ENCODE measurements at places on chromosomes 7 and 10.

- DNase-seq = no peak
Measured at GRCh38 chr7:143283381-143283780, 1.4 kb upstream of the TMEM139 start.

DNA sequence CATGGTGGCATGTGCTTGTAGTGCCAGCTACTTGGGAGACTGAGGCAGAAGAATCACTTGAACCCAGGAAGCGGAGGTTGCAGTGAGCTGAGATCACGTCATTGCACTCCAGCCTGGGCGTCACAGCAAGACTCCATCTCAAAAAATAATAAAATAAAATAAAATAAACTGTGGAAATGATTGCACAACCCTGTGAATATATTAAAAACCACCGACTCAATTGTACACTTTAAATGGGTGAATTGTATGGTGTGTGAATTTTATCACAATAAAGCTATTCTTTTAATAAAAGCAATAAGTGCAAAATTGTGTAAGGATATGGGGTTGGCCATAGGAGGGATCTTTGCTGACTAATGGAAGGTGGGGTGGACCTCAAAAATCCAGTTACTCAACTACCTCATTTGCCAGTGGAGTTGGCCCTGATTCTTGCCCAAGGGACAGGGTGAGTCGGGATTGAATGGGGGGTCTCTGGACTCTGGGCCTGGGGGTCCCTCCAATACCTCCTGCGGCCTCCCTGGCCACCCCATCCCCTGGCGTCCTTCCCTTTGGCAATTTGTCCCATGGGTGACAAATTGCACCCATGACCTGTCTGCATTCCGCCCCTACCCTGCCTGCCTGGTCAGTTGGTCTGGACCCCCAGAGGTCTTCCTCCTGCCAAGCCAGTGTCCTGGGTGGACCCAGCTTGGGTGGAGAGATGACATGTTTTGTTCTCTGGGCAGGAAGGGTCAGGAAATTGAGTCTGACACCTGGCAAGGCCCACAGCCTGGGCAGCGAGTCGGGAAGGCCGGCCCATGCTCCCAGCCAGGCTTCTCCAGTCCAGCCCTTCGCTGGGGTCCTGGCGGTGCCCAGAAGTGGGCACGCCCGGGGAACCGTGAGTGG, 61.7 kb upstream of the ELN start:
- DNase-seq = no peak

GRCh38 chr7:70435634-70436033, 696.3 kb upstream of the GALNT17 start:
- DNase-seq = no peak

- no peak for DNase-seq
Measured at GRCh38 chr10:110793886-110794285, 77.8 kb upstream of the PDCD4 start.

DNA sequence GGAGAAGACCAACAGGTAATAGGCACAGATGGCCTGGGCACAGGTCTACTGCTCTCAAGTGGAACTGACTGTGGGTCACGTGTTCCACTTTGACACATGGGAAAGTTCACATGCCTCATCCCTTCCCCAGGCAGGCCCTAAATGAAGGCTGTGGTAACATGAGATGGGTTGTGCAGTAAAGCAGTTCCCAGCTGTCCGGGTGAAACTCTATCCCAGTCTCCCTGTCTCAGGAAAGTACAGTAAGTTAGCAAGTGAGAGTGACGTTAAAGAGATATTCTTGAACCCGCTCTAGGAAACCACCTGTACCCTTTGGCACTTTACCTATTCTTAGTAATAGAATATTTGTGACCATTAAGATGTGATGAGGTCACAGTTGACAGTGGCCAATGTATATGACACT, 343.7 kb upstream of the AOAH start:
- no peak for DNase-seq

DNA sequence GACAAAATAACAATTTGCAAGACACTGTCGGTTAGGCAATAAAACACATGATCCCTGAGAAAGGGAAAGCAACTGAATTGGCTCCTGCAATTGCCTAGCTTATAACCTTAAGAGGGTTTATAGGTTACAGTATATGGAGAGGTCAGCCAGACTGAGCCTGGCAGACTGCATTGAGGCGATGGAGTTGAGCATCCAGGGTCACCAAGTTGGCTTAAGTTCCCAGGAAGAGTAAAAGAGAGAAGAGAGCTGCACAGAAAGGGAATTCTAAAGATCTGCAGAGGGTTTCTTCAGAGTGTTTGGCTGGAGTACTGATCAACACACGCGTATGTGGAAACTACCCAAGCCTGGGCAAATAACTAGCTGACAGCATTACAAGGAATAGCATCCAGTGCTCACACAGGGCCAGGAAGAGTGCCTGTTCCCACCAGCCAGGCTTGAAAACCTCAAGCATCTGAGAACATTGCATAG, 11.2 kb downstream of the ANKMY2 start:
- DNase-seq = no peak

DNA sequence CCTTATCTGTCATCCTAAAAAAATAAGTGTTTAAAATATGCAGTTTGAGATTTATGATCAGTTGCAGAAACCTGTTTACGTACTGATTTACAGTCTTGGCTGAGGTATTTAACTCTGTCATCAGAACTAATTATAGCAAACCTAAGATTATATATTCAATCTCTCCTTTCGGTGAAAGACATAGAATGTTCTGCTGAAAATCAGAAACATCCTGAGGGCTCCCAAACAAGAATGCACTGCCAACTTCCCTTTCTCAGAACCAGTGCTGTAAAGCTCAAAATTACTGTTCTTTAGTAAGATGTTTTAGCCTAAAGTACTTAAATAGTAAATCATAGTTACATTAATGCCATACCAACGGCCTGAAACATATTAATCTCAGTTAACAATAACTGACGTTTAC, 34.3 kb downstream of the FAM204A start:
- no peak for DNase-seq

DNA sequence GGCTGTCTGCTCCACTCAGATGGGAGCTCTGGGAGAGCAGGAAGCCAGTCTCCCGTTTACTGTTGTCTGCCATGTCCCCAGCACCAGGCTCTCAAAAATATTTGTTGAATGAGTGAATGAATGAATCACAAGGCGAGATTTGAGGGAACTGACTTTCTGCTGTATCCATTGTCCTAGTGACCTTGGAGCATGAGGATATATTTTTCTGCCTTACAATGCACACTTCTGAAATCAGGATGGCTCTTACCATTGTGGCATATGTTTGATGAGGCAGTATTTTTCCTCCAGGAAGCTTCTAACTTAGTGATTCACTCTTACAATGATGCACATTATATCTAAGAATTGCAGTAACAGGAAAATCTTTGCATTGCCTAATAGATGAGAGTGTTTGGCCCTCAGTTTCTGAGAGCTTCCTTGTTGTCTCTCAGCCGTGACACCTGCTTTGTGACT, 136.4 kb downstream of the RPS24 start:
- no peak for DNase-seq

DNA sequence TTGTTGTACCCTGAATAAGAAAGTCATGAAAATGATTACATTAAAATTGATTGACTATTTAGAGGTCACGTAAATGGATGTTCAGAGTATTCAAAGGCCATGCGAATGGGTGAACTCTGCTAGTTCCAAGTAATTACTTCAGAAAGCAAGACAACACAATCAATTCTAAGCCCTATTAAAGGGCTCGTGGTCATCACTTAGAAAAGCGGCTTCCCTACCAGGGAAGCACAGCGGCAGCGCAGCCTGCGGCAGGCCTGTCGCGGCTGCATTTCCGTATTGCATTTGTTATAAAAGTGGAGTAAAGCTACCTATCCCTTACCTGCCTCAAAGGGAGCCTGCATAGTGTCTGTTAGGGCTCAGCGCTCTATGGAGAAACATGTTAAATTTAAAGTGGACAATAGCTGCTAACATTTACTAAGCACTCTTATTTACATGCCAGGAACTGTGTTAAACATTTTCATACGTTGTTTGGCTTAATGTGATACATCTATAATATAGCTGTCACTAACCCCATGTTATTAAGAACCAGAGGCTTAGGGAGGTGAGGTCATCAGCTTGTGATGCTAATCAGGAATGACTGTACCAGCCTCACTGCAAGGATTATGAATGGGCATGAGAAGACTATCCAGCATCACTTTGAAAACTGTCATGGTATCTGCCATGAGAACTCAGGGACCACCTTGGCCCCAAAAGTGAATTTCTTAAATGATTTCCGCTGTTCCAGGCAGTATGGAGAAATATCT, 187.5 kb downstream of the CELF2 start:
- DNase-seq = no peak

DNA sequence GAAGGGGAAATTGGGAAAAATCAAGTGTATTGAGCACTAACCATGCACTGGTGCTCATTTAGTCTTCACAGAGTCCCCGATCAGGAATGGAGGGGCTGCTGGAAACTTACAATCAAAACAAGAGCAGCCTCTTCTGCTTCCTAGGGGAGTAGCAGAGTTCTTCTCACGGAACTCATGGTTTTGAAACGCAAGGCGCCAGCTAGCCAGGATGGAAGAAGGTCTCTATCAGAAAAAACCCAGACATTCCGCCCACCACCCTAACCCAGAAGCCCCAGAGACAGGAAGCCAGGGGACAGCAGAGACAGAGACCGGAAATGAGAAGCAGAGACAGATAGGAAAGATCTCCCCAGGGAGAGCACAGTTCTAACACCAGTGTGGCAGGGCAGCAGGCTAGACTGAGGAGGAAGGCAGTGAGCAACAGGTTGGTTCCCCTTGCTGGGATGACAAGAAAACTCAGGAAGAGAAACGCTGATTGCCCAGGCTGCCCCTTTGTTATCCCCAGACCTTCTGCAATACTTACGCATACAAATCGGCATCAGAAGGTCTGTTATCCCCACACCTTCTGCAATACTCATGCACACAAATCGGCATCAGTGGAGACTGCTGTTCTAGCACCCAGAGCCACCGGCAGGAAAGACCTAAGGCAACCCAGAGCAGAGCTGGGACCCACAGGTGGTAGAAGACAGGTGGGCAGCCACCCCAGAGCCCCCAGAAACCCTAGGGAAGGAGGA, 99.2 kb downstream of the CPXM2 start:
- DNase-seq = no peak

- DNase-seq = no peak
Measured at GRCh38 chr10:71143610-71144009, 68.8 kb upstream of the UNC5B start.

DNA sequence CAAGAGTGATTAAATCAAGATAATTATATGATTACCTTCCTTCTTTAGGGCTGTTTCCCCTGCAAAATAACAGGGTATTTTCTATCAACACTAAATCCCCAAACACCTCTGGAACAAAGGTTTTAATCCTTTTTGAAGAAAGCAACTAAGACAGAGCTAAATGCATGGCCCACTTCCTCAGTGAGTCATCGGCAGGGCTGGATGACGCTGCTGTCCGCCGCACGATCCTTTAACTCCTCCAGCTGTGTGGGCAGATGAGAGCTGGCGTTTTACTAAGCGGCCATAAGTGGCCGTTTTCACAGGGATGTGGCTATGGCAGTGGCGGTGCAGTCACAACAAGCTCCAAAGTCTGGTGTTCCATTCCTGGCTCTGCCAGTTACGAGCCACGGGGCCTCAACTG, 76.0 kb upstream of the C1QL3 start:
- no peak for DNase-seq

DNA sequence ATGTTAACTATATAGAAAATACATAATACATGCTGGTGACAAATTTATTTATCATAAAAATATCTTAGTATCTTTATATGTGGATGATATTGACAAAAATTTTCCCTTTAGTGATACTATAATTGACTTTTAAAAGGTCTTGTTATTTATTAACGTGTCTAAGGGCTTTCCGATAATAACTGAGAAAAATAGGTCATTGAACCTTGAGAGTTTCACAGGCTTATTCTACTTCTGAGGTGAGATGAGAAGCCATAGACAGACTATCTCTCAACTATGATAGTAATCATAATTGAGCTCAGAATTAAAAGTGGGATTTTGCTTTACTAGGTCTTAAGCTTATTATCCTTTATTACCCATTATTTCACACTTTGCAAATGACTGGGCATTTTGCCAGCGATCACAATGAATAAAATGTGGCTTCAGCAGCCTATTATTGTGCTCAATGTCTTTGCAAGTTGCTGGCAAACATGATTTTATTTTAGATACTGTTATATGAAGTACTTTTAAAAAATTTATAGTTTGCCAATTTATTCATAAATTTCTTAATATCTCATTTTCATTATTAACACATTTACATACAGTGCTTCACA, 574.5 kb downstream of the ZWINT start:
- no peak for DNase-seq

- no peak for DNase-seq
Measured at GRCh38 chr10:95263864-95264226, 27.0 kb downstream of the PDLIM1 start.

GRCh38 chr10:53071505-53072125, 299.0 kb upstream of the MBL2 start:
- no peak for DNase-seq

DNA sequence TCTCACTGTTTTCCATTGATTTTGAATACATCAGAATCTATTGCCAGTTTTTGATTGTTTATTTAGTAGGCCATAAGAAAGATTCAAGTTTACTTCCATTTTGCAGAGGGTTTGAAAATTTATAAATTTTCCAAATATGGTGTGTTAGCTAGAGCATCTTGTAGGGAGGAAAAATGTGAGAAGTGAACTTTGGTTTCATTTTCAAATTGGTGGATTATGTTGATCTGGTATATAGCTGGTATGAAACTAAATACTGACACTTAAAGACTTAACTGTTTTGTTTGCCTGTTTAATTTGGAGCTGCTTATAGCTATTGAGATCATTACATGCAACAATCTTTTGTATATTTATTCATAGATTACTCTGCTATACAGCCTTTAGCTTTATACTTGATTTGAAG, 108.1 kb downstream of the ADAM22 start:
- DNase-seq = no peak

DNA sequence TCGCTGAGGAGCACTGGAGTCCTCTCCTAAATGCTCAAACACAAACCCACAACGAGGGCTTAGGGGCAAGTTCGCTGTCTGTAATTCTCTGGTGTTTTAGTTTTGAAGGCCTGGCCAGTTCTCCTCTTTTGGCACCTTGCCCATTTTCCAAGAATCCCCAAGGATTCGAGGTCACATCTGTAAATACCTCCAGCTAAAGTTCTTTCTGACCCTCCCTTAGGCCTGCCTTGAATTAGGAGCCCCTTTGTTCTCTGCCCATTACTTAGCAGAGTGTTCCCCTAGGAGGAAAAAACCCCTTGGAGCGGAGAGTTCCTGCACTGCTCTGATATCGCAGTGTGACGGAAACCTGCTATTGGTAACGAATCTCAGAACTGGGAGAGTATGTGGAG, 743 bp upstream of the PYROXD2 start:
- no peak for DNase-seq

- DNase-seq = no peak
Measured at GRCh38 chr7:52071744-52072143, 755.1 kb upstream of the COBL start.

- no peak for DNase-seq
Measured at GRCh38 chr10:111598433-111599059, 521.7 kb downstream of the ADRA2A start.

GRCh38 chr7:101718363-101719122, 89.4 kb upstream of the MYL10 start:
- DNase-seq = no peak

- no peak for DNase-seq
Measured at GRCh38 chr7:139730746-139731612, 46.8 kb downstream of the HIPK2 start.

All from stimulated activated CD8-positive, alpha-beta memory T cell treated with anti-CD3 and anti-CD28 coated beads, Interleukin-7, amount 100 ng/mL, for 1 hour (primary cell).